SK-N-MC (cell line): ENCODE measurements at places on chromosomes 1 and 21.

GRCh38 chr1:232033285-232033684 is 406.7 kb downstream of the DISC1 start:
- DNase-seq: no peak

GRCh38 chr1:67171574-67171955 is 5.3 kb downstream of the IL23R start:
- DNase-seq: no peak

DNA sequence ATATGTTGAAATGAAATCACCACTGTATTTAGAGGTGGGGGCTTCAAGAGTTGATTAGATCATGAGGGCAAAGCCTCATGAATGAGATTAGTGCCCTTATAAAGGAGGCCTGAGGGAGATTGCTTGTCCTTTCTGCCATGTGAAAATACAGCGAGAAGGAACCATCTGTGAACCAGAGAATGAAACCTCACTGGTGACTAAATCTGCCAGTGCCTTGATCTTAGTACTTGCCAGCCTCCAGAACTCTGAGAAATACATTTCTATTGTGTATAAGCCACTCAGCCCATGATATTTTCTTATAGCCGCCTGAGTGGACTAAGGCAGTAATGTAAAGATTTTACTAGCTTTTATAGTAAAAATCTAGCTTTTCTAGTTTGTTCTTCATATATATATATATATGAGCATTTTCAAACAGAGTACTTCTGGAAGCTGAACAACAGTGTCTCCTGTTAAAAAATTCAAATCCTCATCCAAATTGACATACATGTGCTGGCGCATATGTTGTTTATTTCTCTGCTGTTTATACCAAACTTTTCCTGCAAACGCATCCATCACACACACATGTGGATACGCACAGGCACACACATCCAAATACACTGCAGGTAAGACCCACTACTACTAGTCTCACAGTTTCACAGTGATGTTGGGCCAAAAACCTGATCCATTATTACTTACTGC is 213.1 kb downstream of the RGS7 start:
- DNase-seq: no peak

- no peak for DNase-seq
Measured at GRCh38 chr21:43874085-43874805, 9.2 kb downstream of the AGPAT3 start.

DNA sequence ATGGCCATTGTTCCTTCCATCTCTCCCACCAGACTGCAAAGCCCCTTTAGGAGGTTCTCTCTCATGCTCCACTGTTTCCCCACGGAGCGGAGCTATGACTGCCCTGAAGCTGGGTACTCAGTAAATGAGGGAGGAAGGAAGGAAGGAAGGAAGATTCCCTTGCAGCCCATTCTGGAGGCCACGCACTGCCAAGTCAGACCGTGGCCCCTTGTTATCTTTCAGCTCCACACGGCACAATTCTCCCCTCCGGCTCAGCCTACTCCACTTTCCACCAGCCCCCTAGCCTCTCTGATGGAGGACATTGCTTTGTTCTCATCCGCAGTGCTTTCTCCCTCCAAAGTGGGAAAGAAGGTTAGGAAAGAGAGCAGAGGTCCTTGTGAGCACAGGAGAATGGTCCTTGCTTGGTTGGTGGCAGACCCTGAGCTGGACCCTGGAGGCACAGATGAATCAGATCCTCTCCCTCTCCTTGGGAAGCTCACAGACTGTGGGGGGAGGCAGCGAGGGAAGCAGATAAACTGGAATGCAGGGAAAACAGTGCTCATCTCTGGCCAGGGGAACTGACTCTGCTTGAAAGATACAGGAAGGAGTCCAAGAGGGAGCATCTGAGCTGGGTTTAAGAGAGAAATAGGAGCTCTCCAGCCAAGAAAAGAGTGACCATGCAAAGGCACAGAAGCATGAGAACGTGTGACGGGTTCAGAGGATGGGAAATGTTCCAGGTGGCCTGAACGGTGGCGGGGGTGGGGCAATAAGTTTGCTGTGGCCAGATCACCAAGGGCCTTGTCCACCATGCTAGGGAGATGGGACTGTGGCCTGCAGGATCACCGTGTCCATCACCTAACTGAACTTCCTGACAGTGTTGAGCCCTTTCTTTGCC is 52.6 kb downstream of the GLIS1 start:
- no peak for DNase-seq

- DNase-seq: no peak
Measured at GRCh38 chr1:15678578-15678977, 5.5 kb upstream of the PLEKHM2 start.

GRCh38 chr21:41547111-41547510 is 39.2 kb upstream of the TMPRSS2 start:
- DNase-seq: no peak

DNA sequence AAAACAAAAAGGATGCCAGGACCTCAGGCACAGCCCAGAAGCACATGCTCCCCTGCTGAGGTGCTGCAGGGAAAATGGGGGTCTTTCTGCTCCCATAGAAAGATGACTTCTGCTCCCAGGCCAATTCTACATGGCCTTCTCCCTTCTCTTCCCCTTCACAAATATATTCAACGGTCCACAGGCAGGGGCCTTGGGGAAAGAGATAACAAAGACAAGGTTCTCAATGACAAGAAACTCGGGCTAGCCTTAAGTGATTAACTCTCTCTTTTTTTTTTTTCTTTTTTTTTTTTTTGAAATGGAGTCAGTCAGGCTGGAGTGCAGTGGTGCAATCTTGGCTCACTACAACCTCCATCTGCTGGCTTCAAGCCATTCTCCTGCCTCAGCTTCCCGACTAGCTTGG is 54.2 kb downstream of the H3-3A start:
- DNase-seq: no peak

GRCh38 chr1:117128323-117129079 is 7.0 kb upstream of the TRIM45 start:
- DNase-seq: no peak

- DNase-seq: no peak
Measured at GRCh38 chr1:57986432-57986831, 560.1 kb downstream of the OMA1 start.

GRCh38 chr1:3550511-3551289 is 60.6 kb downstream of the MEGF6 start:
- no peak for DNase-seq

- DNase-seq: no peak
Measured at GRCh38 chr21:33026443-33026858, 716 bp downstream of the OLIG2 start.

GRCh38 chr1:180428782-180429695 is 73.3 kb downstream of the ACBD6 start:
- DNase-seq: no peak

GRCh38 chr21:44057960-44058651 is 46.0 kb downstream of the TRAPPC10 start:
- DNase-seq: no peak

- DNase-seq: no peak
Measured at GRCh38 chr1:192660613-192661012, 24.7 kb downstream of the RGS13 start.

DNA sequence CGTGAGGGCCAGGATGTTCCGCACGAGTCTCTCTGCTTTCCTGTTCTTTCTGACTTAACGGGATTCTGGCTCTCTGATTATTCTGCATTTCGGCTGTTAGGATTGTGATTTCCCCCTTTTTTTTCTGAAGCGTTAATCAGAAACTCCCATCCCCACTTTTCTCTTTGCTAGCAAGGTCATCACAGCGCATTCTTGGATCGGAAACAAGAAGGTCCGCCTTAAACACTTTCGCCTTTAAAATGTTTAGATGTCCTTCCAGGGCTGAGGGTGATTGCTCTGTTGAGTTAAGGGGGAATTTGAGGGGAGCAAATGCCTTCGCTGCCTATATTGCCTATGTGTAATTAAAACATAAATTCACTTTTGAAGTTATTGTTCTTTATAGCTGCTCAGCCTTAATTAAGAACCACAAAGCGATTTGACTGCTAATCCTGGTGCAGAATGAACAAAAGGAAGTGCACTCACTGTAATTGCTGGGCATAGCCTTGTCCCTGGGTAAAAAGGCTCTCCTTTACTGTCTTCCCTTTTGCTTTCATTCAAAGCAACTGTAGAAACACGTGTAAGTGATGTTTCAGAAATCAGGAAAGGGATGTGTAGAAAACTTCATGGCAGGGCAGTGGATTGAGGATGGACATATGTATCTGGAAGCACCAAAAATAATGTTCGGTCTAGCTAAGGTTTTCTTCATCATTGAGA is 1.2 kb downstream of the LAMC1 start:
- no peak for DNase-seq

- DNase-seq: peak; percentile 99
Measured at GRCh38 chr1:86429835-86430234, 5.9 kb downstream of the CLCA2 start.

GRCh38 chr1:214954617-214954949 is 128.0 kb upstream of the KCNK2 start:
- no peak for DNase-seq

DNA sequence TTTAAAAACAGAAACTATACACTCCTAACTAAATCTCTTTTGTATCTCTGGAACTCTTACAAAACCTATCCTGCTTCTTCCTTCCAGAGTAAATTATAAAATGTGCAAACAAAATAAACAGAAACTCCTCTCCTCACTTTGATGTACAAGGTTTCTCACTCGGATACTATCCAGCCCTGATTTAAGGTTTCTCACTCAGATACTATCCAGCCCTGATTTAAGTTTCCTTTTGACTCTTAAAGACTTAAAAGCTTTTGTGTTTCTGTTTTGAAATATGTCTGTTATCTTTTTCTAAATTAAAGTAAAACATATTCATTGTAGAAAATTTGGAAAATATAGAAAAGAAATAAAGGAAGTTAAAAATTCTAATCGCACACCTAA is 132.5 kb downstream of the CRB1 start:
- no peak for DNase-seq

DNA sequence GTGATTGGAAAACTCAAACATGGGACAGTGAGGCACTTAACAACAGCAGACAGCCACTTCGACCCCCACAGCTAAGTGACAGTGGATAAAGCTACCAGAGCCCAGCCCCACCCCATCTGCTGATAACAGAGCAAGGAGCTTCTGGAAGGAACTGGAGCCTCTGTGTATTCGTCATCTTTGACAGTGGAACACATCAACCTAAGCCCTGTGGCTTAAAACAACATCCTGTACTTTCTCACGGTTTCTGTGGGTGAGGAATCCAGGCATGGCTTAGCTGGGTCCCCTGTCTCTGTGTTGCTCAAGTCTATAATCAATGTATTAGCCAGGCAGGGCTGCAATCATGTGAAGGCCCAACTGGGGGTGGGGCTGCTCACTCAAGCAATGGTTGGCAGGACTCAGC is 18.4 kb upstream of the SIPA1L2 start:
- no peak for DNase-seq

- DNase-seq: no peak
Measured at GRCh38 chr1:203026666-203027663, 674 bp downstream of the PPFIA4 start.

DNA sequence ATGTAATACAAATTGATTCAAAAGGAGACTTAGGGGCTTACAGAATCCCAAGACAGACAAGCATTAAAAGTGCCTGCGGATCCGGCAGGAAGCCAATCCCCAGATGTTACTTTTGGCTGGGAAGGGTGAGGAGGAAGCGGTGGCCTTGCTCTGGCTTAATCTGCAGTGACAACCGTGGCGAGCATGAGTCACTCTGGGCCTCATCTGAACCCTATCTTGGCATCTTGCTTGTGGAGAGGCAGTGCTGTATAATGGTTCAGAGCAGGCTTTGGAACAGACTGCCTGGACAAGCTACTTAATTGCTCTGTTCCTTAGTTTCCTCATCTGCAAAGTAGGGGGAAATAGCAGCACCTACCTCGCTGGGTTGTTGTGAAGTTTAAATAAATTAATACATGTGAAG is 74.1 kb downstream of the XCL2 start:
- DNase-seq: peak; percentile 71

DNA sequence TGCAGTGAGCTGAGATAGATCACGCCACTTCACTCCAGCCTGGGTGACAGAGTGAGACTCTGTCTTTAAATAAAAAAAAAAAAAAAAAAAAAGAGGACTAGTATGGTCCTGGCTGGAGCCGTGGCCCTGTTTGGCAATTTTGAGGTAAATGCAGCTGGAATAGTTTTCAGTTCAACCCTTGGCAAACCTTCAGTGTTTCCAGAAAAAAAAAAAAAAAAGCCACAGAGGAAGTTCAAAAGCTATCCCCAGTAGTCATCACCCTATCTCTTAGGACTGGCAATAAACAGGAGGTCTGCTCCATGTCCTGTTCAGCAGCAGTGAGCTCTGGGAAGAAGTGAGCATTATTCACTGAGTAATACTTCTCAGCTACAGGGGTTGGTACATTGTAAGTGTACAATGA is 56.8 kb upstream of the ERRFI1 start:
- DNase-seq: no peak

DNA sequence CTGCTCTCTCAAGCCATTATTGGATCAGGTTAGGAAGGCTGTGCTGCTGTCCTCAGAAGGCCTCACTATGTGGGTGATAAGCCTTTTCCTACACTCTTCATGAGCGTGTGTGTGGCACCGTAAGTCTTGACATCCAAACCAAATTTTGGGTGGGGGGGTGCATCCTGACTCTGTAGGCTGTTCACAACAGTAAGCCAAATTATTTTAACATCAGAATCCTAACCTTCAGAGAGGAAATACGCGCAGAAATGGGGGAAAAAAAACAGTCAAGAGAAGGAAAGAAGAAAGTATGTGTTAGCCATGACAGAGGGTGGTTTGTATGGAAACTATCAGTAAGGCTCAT is 21.0 kb downstream of the STPG1 start:
- no peak for DNase-seq

DNA sequence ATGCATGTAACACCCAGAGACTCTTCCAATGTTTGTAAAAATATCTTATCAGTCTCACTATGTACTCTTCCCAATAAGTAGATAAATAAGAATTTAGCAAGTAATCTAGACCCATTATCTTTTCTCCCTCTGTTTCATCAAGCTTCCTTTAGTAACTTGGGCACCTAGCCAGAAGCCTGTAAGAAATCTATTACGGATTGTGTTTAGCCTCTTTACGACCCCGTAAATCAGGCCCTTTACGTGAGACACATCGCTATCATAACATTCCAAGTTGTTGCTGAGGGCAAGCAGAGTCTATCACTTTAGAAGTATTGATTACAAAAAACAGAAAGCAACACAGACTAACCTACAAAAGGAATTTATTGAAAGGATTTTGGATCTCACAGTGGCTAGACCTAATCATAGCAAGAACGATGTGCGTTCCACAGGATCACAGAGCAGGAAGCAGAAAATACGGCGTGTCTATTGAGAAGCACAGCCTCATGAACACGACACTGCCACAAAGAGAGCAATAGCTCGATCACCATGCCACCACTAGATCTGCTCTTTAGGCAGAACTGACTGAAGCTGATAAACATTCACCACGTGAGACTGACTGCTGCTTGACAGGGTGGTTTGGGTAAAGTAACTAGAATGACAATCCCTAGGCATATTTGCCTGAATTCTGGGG is 922.1 kb downstream of the AMY1C start:
- no peak for DNase-seq

DNA sequence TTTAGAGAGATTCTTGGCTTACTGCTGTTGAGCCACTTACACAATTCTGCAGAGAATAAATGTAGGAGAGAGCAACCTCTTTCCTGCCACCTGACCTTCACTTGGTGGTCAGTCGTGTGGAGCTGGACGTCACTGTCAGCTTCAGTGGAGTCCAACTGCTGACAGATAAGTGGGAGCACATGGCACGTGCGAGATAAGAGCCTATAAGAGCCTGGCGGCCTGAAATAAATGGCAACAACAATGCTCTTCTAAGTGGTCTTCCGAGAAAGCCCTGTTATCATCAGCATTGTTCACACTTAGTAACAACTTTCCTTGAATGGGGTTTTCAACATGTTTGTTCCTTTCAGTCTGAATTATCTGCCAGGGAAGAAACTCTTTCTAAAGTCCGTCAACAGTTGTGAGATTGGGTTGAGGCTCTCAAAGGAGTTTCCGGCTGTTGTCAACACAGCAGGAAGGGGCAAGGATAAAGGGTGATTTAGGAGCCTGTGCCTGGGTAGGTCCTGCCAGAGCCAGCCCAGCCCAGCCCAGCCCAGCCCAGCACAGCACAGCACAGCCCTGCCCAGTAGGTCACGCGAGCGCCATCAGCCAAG is 57.2 kb upstream of the RUNX1 start:
- no peak for DNase-seq
